ENCODE measurements at places on chromosomes 3 and 15. TPM values are rescaled to one million over a fixed set of nuclear protein-coding genes. Genes with fewer than 3 reads are reported as not detected.
A peak's percentile ranks its signal among the peaks of the same experiment; 100 is the strongest.

Gene WNT5A
- 3.0 TPM for total RNA-seq

- DNase-seq: no peak
Observed at GRCh38 chr15:93058904-93059427, 30.0 kb downstream of the RGMA start.

- no peak for DNase-seq
Observed at GRCh38 chr15:27869697-27870281, 229.3 kb downstream of the OCA2 start.

- DNase-seq: no peak
Observed at GRCh38 chr3:32334675-32335074, 57.0 kb upstream of the CMTM7 start.

DNA sequence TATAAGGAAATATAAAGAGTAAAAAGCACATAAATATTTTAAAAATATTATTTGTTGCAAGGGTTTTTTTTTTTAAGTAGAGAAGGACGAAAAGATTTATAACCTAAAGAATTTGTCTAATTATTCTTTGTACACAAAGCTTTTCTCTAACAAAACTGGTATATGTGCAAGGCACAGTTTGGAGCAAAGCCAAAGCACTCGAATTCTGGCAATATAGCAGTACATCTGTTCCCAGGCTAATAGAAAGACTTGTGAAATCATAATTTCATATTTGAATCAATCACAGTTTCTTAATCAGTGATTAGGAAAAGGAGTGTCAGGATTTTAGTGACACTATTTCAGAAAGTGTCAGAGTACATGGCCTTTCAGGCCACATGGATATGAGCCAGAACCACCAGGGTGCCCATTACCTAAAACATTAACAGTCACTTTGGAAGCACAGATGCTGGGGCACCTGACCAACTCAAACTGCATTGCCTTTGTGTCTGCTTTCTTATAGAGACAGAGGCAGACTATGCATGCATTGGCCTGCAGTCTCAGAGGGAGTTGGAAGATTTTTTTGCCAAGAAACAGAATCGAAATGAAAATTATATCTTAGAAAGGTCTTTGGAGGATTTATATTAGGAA, 651.8 kb upstream of the SGO1 start:
- no peak for DNase-seq

- DNase-seq: no peak
Observed at GRCh38 chr15:72141171-72142084, 23.2 kb downstream of the SENP8 start.

- DNase-seq: peak; percentile 30
Observed at GRCh38 chr3:99789011-99789721, 28.5 kb upstream of the CMSS1 start.

GRCh38 chr15:47618241-47618640, 99.1 kb upstream of the SEMA6D start:
- no peak for DNase-seq

Measured in left cardiac atrium (tissue), 4 donors.